Bone marrow (tissue), 2 donors: ENCODE measurements at places on chromosomes 6 and 20.

DNA sequence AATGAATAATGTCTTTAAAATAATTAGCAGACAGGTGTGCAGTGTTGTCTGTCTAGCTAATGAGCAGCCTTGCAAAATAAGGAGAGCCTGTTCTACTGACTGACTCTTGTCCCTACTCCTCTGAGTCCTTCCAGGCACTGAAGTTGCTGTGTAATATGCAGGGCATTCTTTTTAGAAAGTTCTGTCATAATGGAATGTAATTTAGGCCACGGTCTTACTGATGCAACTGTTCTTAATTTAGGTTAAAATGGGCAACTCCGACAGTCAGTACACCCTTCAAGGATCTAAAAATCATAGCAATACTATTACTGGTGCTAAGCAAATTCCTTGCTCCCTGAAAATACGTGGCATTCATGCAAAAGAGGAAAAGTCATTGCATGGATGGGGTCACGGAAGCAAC lies 133.9 kb downstream of the TIAM2 start:
- DNase-seq = no peak

DNA sequence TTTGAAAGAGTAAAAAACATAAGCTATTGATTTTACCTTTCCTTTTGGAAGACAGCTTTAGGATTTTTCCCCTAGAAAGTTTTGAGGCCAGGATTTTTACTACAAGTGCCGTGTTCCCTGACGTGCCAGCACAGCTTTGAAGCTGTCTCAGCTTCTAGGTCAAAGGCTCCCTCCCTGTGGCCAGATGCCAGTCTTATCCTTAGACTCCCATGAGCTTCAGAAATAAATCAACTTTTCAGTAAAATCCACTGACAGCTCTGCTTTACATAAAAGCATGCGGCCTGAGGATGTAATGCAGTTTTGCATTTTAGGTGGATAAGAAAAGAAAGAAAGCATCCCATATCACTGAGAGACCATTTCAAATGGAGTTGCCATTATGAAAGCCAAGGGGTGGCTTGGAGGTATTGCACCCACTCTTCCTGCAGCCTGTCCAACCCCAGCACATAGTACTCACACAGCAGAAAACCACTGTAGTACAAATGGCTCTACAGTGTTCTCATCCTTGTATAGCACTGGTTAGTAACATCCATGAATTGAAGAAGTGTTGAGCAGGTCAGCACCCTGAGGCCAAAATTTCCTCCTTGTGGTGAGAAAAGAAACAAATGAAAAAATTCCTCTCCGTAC lies 15.2 kb upstream of the ATXN1 start:
- DNase-seq = no peak

DNA sequence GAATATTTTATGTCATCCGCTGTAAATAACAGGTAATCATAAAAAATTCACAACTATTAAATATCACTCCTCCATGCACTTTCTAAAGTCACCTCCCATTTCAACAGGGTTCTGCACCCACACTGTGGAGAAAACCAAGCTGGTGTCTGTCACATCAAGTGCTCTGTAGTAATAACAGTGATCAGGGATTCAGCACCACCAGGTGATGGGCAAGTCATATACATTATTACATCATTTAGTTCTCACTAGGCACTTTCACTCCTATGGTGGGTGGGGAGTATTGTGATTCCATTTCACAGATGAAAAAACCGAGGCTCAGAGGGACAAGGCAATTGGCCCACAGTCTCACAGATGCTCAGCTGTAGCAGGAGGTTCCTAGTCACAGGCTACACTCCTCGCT lies 8.7 kb downstream of the BFSP1 start:
- no peak for DNase-seq

DNA sequence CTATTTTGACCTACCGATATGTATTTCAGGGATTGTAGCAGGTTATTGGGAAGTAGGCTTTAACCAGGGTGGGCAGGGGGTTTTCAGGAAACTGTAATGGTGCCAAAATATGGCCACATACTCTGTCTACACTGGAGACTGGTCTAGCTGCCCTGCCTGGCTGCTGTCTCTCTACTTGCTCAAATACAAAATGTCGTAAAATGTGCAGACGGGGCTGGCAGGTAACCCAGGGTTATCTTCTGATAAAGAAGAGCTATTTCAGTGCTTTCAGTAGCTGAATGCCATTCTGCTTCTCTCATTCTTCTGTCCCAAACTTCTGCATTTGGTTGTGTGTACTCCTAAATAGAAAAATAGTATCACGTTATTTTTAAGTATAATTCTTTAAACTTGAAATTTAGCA lies 616.2 kb downstream of the EPM2A start:
- no peak for DNase-seq

- no peak for DNase-seq
Observed at GRCh38 chr20:19745106-19745505, 13.0 kb upstream of the RIN2 start.

- DNase-seq = no peak
Observed at GRCh38 chr6:32968867-32969684, 682 bp downstream of the BRD2 start.

DNA sequence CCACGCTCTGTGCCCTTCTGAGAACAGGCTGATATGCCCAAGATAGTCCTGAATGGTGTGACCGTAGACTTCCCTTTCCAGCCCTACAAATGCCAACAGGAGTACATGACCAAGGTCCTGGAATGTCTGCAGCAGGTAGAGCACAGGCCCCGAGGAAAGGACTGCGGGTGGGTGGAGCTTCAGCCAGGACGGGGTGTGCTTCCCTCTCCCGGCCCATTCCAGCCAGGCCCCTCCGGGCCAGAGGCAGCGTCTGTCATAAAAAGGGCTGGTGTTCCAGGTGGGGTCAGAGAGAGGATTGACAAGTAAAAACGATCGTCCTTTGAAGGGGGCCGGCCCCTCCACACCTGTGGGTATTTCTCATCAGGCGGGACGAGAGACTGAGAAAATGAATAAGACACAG lies 1.3 kb downstream of the RTEL1 start:
- no peak for DNase-seq

DNA sequence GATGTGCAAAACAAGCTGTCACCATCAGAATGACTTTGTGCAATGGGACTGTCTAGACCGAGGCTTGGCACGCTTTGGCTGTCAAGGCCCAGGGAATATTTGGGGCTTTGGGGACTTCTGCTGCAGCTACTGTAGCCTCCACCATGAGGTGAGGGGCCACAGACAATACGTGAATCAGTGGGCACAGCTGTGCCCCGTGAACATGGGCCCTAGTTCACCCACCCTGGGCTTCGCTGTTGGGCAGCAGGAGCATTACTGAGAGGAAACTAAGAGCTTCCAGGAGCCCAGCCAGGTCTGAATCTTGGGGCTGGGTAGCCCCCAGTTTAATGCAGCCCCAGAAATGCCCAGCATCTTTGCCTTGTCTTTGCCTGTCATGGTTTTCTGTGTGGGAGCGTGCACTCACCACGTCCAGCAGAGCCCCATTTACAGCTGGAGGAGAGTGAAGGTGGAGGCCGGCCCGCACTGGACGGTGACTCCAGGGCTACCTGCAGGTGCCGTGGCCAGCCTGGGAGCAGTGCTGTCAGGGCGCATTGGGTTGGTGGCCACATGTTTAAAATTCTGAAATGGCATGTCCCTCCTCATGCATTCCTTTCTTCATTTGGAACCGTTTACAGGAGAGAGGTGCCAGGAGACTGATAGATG lies 34.7 kb downstream of the DUSP22 start:
- no peak for DNase-seq

DNA sequence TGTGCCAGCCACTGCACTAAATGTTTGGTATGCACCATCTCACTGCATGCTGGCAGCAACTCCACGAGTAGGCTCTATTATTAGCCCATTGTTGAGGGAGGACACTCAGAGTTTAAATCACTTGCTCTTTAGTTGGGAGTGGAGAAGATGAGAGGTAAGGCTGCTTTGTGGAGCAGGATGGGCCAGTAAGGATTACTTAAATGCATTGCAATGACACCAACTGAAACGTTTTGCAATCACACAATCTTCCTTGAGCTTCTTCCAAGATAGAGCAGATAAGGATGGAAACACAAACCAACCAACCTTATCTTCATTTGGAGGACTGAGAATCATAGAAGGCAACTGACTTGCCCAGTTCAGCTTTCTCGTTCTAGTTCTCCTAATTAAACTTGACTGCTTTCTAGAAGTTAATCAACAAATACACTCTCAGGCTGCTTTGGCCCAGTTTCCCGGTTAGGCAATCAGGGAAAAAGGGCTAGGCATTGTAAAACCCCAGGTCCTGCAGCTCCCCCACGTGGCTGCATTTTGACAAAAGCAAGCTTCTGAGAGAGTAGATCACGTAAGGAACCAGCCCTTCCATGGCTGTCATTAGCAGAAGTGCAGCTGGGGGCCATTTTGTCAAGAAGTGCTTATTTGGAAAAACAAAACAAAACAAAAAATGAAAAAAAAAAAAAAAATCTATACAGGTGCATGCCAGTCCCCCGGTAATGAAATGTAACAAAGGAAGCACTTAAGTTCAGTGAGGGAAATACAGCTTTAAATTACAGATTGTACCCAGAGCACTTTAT lies 130.6 kb downstream of the BCAS1 start:
- DNase-seq = peak; percentile 88

DNA sequence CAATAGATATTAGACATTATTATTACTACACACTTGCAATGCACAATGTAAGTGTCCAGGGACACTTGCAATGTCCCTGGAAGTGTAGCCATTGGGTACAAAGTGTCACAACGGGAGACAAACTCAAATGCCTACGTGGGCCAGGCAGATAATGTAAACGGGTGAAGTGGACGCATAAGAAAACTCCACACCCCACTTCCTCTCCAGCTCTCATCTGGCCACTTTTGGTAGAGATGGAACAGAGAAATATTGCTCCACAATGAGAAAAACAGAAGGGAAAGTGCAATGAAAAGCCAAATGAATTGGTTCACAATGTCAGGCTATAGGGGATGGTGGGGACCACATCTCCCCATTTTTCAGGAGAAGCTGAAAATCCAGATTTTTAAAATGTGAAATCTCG lies 9.4 kb downstream of the SULF2 start:
- no peak for DNase-seq

DNA sequence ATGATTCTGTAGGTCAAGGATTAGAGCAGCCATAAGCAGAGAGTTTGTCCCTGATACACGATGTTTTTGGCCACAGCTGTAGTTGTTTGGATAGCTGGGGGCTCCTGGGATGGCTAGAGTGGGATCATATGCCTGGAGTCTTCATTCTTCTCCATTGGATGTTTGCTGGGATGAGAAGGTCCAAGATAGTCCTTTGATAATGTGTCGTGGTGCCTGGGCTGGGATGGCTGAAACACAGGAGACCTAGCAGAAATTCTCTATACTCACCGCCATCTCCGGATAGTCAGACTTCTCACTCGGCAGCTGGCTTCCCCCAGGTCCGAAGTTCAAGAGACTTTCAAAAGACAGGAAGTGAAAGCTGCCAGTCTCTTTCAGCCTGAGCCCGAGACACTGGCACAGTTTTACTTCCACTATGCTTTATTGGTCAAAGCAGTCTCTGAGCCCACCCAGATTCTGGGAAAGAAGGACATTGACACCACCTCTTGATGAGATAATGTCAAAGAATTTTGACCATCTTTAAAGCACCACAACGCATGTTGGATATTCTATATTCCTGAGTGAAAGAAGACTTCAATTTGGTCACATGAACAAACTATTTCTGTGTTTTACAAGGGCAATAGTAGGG lies 16.0 kb downstream of the MARCKS start:
- peak; percentile 17 for DNase-seq

GRCh38 chr6:158642097-158642601 lies 2.4 kb downstream of the DYNLT1 start:
- DNase-seq = no peak

GRCh38 chr6:120320481-120321162 lies 971.1 kb upstream of the MAN1A1 start:
- no peak for DNase-seq

DNA sequence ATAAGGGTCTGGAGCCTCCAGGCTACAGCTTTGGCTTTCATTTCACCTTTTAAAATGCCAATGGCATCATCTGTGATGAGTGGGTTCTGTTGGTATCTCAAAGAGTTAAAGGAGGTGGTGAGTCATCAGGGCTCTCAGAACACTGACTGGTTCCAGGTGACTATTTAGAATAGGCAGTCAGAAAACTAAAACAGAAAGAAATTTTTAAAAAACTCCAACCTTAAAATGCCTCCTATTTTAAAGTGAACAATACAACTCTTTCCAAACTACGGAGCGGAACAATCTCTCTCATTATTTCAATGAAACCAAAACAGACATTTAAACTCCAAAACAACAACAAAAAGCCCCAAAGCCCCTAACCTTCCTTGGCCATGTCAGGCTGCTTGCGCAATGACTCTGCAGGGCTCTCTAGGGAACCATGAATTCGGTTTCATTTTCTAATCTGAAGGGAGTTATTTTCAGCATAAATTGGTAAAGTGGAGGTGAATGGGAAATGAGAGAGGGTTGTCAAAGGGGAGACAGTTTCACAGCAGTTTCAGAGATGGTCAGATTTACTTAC lies 194.9 kb downstream of the KIF6 start:
- DNase-seq = no peak

DNA sequence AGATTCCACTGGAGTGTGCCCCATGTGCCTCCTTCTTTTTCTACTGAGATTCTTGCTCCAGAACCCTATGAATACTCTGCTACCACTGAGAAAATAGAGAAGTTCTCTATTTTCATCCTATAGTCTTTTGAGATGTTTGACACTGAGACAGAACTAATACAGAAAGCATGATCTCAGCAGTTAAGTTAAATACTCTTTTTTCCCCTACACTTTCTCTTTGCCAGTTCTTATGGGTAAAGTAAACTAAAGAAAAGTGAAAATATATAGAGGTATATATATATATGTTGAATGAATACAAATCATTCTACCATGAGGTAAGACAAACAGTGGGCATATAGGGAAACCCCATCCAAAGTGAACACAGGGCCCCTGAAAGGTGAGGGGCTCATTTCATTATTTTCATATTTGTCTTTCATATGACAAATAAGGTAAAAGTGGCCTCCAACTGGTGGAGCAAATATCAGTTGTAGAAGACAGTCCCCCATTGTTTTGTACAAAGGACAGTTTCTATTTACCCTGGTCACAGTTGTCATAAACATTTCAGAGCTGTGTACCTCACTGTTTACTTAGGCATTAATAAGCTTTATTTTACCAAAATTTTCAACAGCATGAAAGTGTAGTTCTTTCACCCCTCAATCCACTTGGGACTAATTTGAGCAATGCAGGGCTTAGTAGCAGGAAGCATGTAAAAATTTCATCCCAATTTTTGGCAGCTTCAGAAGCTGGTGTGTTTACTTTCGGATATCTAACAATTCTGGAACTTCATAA lies 188.3 kb upstream of the MARCKS start:
- DNase-seq = no peak

DNA sequence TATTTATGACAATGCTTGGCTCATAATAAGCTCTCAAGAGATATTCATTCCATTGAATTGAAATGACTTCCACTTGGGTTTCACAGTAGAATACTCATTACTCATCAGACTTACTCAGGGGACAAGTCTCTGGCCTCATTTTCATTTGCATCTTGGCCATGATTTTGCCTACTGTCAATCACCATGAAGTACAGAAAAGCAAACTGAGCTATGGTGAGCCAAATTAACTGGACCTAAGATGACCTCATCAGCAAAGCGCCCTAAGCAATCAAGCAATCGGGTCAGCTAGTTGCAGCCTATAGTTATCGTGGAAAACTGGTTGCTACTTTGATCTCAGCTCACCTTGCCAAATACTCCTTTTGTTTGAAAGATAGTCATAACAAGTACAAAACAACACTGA lies 494.7 kb upstream of the SLC35B3 start:
- no peak for DNase-seq
